ENCODE measurements at places on chromosomes 7 and 10.
A peak's percentile ranks its signal among the peaks of the same experiment; 100 is the strongest.

DNA sequence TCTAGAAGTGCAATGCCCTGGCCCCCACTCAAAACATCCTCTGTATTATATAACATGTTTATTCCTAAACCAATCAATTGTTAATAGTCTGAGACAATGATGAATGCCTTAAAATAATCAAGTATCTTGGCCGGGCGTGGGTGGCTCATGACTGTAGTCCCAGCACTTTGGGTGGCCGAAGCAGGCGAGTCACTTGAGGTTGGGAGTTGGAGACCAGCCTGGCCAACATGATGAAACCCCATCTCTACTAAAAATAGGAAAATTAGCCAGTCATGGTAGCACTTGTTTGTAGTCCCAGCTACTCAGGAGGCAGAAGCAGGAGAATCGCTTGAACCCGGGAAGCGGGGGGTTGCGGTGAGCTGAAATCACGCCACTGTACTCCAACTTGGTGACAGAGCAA lies 29.4 kb upstream of the CACNA2D1 start:
- no peak for DNase-seq

- DNase-seq: no peak
Measured at GRCh38 chr7:158166386-158167340, 421.0 kb downstream of the PTPRN2 start.

DNA sequence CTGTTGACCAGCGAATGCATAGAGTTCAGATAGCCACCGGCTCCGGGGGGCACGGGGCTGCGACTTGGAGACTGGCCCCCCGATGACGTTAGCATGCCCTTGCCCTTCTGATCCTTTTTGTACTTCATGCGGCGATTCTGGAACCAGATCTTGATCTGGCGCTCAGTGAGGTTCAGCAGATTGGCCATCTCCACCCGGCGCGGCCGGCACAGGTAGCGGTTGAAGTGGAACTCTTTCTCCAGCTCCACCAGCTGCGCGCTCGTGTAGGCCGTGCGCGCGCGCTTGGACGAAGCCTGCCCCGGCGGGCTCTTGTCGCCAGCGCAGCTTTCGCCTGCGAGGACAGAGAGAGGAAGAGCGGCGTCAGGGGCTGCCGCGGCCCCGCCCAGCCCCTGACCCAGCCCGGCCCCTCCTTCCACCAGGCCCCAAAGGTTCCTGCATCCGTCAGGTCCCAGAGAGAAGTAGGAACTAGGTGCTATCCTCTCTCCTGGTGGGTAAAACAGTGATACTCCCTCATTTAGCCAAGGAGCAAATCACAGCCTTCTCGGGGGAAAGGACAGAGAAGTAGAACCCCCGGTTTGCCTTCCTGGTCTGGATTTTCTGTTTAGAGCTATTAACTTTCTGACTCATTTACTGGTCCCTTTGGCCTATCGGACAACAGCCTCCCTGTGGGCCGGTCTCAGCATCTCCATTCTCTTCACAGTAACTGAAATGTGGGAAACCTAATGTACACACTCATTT lies 6.1 kb upstream of the HOXA2 start:
- no peak for DNase-seq

DNA sequence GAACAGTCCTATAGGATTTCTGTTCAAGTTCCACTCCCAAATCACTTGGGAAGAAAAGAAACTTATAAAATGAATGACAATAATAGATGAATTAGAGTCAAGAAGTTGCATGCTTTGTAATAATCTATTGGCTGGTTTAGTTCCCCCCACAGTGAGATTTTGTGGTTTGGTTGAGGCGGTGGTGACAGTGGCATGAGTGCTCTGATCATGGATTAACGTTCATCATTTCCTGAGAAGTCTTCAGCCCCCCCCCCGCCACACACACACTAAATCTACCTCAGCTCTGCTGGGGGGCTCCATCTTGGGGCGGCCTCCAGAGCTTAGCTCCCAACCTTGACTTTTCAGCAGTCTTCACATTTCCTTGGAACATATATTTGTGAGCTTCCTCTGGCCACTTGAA lies 121.7 kb downstream of the ABCA13 start:
- DNase-seq: no peak

DNA sequence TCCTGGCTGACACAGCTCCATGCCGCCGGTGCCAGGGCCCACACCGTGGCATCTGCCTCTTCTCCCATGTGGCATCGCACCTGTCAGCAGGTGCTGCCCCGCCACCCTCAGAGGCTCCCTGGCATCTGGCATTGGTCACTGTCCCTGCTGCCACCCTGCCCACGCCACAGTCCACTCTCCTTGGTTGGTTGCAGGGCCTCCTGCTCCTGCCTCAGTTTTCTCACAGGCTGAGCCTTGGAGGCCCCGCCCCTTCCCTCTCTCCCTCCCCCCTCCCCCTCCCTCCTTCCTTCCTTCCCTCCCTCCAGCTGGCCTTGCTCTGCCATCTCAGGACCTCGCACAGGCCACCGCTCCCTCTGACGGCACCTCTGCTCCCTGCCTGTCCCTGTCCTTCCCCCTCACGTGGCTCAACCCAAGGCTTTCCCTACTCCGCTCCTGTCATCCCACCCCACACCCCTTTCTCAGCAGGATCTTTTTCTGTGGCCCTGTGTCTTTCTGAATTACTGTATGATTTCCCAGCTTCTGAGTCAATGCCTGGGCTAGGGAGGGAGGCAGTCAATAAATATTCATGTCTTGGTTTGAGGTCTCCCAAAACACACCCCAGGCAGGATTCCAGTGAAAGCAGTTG lies 87.4 kb downstream of the INPP5A start:
- DNase-seq: no peak

GRCh38 chr7:32059289-32060011 lies 10.8 kb downstream of the PDE1C start:
- DNase-seq: no peak

DNA sequence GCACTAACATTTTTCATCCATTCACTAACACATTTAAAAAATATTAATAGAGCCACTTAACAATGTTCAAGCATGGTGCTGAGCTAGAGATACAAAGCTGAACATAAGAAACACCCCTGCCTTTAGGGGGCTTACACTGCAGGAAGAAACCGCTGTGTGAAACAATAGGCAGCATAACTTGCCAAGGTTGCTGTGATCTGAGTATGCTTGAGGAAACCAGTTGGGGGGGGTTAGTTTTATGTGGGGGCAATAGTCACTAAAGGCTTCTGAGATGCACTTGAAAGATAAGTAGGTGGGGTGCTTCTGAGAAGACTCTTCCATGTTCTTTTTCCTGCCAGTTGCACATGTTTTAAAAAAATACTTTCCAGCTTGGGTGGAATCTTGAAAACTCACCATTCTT lies 2.8 kb downstream of the RBM17 start:
- no peak for DNase-seq

GRCh38 chr10:106935978-106936451 lies 228.5 kb downstream of the SORCS1 start:
- DNase-seq: no peak

DNA sequence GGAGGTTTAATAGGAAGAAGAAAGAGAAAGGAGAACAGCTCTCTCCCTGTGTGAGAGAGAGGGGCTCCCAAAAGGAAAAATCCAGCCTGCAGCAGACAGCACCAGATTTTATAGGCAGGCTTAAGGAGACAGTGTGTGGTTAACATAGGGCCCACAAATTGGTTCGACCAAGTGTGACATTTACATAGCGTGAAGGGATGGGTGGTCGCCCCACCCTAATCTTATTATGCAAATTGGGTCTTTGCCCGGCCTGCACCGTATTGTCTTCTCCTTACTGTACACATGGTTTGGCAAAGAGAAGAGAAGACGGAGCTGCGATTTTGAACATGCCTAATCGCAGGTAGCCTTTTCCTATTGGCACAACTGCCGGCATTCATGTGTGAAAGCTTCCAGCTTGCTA lies 756.3 kb downstream of the NXPH1 start:
- DNase-seq: peak; percentile 32

DNA sequence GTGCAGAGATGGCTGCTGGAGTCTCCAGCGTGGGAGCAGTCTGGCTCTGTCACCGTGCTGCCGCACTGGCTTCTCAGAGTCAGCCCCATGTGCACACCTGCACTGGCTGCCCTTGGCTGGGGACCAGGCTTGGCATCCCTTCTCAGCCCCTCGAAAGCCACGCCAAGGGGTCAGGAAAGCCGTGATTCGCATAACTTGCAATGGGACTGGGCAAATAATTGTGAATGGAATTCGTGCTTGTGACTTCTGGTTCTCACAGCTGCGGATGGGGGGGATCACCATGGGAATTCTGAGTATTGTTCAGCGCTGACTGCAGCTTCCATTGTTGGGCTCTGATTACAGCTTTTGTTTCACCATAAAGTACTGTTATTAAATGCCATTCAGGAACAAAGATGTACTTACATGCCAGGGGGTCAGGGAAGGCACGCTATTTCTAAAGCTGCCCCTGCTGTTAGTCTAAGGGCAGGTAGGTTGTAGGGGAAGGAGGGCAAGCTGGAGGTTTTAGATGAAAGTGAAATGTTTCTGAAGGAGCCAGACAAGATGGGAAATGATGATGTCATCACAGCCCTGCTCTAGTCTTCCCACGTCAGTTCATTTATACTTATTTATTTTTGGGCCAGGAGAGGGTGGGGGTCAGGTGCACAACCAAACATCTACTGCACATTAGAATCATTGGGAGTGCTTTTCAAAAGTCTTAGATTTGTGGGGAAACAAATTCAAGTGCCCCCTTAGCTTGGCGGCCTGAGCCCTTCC lies 5.8 kb upstream of the PLEKHA1 start:
- DNase-seq: peak; percentile 37

- DNase-seq: no peak
Measured at GRCh38 chr7:69018200-69018599, 580.1 kb upstream of the AUTS2 start.

DNA sequence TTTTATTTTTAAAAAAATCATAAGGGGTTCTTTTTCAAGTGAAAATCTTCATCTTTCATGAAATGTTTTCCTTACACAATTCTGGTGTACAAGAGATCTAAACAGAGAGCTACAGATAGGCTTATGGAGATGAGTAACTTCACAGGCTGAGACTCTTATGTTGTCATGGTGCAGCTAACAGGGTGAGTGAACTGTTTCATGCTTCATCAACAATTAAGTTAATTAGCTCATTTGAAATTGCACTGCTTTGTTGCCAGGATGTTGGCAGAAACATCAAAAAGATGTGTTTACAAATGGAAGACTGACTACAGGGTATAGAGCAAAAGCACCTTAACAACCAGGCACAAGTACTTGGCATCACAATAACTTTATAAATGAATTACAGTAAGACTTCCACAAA lies 230.8 kb downstream of the FOXP2 start:
- DNase-seq: peak; percentile 64

GRCh38 chr7:100583132-100584053 lies 2.5 kb downstream of the LRCH4 start:
- DNase-seq: no peak

GRCh38 chr7:135862586-135863340 lies 114.2 kb upstream of the FAM180A start:
- DNase-seq: peak; percentile 31

DNA sequence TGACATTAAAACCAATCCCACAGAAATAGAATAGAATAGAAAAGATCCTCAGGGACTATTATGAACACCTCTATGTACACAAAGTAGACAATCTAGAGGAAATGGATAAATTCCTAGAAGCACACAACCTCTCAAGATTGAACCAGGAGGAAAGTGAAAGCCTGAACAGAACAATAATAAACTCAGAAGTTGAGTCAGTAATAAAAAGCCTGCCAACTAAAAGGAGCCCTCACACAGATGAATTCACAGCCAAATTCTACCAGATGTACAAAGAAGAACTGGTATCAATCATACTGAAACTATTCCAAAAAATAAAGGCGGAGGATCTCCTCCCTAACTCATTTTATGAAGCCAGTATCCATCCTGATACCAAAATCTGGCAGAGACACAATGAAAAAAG lies 220.3 kb upstream of the HPS1 start:
- DNase-seq: no peak

All from retina (tissue), 1 donor.